ENCODE measurements at places on chromosomes 12 and 14.

DNA sequence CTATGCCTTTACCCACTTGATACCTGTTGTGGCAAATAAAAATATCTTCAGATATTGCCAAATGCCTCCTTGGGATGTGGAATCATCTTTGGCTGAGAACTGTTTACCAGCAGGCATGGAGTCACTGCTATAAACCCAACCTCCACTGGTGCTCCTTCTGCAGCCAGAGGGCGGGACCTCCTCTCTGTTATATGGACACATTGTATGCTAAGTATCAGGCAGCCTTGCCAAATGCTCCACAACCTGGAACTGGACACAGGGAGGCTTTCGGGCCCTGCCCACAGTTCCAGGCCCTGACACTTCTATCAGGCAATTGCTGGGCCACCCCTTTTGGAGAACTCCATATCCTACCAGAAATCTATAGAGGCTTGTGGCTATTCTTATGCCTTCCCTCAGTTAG lies 201.0 kb downstream of the TMX1 start:
- no peak for DNase-seq

DNA sequence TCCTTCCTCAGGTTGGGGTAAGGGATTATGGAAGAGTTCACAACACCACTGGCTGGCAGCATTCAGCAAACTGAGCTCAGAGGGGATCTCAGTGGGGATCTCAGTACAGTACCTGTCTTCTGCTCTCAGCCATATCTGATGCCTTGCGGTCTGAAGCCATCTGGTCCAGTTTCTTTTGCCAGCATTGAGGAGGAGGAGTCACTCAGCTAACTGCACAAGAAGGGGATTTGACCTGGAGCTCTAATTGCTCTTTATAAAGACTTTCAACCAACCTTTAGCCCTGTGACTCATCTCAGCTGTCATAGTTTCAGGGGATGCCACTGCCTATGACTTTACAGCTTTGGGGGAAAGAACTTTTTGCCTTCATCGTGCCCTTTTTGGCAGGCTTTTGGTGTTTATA lies 44.9 kb downstream of the JKAMP start:
- no peak for DNase-seq

- no peak for DNase-seq
Measured at GRCh38 chr12:11856971-11857370, 207.5 kb downstream of the ETV6 start.

DNA sequence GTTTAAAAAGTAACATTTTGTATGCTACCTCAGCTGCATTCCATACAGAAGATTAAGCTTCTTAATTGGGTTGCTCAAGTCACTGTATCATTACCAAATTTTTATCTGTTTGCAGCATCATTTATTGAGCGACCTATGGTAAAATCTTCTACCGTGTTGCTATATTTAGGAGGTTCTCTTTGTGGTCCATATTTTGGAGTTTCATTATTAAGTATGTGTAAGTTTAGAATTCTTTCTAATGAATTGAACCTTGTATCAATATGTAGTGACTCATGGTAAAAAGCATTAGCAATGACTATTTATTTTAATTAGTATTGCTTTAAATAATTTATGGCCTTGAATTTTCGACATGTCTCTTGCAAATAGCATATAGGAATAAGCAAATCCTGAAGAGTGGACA lies 42.2 kb downstream of the CSRP2 start:
- no peak for DNase-seq

DNA sequence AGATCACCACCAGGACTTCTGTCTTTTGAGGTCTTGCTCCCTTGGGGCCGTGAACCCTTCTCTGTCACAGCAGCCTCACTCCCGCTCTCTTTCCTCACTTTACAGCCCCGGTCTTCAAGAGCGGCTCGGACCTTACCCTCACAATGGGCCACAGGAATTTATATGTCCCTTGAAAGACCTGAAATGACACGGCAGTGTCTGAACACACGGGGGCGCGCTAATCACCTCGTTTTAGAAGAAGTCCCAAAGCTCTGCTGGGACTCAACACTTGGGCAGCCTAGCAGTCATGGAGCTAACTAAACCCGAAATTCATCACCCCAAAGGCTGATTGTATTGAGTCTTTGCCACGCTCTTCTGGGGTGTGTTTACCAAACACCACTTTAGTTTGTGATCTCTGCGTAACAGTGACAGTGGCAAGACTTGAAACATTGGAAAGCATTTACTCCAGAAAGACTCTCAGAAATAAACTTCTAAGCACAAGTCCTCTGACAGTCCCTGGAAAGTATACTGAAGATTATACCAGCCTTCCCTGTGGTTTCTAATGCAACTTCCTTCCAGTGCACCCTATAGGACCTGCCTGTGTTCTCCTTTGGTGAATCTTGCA lies 29.0 kb downstream of the SERPINA11 start:
- peak; percentile 69 for DNase-seq

DNA sequence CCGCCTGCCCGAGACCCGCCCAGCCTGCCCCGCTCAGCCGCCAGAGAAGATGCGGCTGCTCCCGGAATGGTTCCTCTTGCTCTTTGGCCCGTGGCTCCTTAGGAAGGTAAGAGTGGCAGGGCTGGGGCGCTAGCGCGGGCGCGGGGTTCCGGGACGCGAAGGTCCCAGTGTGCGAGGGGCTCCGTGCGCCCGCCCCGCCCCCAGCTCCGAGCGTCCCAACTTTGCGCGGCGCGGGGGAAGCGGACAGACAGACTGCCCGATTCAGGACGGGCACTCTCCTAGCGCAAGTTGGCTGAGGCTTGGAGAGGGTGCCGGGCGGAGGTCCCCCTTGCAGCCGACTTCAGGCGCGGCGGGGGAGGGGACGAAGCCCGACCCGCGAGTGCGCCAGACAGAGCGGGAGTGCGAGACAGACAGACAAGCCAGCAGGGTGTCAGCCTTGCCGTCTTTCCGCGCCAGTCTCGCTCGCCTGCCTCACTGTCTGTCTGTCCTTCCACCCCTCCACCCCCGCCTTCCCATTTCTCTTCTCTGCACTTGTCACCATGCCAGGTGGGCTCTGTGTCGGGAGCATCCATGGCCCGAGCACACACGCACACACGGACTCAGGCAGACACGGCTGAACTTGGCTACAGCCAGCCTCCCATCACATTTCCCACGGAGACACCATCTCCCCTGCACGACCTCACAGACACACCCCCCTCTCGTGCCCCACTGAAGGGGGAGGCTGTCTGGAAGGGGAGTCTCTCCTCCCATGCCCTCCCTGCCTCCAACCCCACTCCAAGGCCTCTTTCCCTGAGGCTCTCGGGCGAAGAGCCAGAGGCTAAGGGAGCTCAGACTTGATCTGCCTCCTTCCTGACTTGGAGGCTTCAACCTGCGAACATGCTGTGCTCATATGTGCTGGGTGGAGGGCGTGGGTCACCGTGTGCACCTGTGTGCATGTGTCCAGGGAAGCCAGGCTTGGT lies 606 bp downstream of the NXPH4 start:
- DNase-seq = peak; percentile 14

DNA sequence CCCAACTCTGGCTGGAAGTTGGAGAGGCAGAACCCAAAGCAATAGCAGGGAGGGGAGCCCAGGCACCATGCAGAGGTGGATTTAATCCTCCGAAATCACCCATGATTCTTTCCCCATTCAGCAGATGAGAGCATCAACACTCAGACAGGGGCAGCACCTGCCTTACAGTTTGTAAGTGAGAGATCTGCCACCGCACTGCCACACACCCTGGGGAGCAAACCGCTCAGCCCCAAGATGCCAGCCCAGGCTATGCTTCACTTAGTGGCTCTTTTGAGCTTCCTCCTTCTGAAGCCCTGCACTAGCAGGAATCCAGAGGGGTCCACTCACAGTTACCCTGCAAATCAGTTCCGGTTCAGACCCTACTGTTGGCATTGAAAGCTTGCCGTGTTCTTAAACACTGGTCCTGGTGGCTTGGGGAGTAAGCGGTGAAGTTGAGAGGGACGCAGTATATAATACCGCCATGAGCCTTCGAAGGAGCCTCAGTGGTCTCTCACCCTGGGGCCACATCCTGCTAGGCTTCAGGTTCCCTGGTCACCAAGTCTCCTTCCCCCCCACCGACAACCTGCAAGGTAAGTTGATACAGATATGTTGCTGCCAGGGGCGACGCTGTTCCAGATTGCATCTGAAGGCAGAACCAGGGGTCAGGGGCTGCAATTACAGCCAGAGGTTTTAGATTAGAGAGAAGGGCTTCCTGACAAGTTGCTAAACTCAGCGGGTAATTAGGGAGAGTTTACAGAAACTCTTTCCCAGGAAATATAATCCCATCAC lies 72.0 kb upstream of the CCND2 start:
- DNase-seq = no peak

GRCh38 chr12:39587225-39587624 lies 32.4 kb downstream of the ABCD2 start:
- DNase-seq = peak; percentile 35

DNA sequence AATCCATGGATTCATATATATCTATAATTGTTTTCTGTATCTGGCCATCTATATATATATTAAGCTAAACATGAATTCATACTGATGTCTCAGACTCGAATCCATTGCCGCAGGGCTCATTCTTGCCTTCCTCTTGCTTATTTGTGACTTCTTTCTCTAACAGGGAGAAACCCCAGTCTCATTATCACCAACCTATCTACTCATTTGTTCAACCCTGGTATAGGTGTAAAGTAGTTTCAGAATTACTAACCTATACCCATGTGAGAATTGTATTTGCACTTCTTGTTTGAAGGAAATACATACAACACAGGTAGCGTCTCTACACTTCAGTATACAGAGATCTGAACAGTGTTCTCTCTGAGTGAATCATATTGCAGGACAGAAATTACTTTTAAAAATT lies 77.7 kb downstream of the PTPN11 start:
- no peak for DNase-seq

GRCh38 chr12:111842556-111843396 lies 748 bp downstream of the MAPKAPK5 start:
- peak; percentile 16 for DNase-seq

DNA sequence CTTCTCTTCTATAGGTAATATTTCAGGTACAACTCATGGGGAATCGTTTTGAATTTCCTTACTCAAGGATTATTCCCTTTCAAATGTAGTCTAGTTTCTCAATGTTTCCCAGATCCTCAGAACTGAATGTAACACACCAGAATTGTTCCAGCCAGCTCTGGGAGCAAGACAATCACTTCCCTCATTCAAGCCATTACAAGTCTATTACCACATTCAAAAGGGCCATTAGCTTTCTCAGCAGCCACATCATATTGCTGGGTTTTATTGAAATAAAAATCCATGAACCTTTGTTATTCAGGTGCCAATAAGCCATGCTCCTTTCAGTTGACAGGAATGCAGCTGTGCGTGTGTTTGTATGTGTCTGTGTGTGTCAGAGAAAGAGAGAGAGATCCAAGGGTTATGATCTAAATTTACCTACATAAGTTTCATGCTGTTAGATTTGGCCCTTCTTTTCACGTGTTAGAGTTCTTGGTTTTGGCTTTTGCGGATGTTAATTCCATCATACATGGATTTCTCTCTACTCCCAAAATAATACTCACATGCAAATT lies 357.7 kb downstream of the BCAT1 start:
- no peak for DNase-seq

- DNase-seq = peak; percentile 26
Measured at GRCh38 chr12:49092086-49092815, 2.4 kb downstream of the DHH start.

- DNase-seq = no peak
Measured at GRCh38 chr14:59394268-59394667, 70.9 kb downstream of the GPR135 start.

DNA sequence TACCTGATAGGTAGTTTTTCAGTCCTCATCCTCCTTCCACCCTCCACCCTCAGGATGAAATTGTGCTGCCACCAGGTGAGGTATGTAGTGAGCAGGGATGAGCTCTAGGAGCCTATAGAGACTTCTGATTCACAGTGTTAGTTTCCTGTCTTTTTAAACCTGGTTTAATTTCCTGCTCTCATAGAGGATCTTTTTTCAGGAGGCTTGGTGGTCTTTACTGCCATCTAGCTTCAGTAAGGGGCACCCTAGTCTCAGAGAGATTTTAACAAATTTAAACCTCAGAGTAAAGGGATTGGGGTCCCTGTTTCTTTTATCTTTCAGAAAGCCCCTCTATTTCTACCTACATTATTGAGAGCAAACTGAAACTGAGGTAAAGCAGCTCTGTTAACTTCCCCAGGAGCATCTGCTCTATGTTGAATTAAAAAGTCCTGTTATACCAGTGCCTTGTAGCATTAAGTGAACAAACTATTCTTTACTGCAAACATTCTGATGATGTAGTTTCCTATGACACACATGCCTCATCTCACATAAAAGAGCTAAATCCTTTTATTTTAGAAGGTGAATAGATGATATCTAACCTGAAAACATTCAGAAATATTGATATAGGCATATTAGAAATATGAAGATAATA lies 172.2 kb upstream of the DDHD1 start:
- DNase-seq = no peak

DNA sequence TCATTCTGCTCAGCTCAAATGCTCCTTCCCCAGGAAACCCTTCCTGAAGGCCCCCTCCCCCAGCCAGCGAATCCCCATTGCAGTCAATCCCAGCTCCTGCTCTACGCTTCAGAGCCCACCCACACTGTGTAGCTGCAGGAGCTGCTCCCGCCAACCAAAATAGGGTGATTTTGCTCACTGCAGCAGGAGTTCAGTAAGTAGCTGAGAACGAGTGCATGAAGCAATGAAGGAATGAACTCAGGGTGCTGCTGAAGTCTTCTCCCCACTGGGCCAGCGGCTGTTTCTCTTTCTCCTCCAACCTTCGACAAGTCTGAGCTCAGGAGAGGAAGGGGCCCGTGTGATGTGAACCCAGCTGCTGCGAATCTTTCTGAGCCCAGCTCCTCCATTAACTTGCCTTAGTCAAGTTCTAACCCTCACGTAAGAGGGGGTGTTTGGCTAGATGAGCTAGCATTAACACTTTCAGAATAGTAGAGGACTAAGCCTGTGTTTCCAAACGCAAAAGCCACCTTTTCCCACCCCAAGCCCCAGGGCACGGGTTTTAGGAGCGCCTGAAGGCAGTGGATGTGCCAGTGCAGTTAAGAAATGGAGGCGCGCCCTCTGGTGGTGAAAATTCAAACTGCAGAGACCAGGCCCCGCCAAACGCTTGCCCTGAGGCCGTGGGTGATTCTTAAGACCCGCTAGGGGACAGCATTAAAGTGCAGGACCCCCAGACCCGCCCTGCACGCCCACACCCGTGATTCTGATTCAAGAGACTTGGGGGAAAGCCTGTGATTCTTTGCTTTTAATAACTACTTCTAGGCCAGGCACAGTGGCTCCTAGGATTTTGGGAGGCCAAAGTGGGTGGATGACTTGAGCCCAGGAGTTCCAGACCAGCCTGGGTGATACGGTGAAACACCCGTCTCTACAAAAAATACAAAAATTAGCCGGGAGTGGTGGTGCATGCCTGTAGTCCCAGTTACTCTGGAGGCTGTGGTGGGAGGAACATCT lies 11.9 kb upstream of the SERPINA4 start:
- DNase-seq = peak; percentile 52
